ENCODE measurements at places on chromosomes 2 and 18.

DNA sequence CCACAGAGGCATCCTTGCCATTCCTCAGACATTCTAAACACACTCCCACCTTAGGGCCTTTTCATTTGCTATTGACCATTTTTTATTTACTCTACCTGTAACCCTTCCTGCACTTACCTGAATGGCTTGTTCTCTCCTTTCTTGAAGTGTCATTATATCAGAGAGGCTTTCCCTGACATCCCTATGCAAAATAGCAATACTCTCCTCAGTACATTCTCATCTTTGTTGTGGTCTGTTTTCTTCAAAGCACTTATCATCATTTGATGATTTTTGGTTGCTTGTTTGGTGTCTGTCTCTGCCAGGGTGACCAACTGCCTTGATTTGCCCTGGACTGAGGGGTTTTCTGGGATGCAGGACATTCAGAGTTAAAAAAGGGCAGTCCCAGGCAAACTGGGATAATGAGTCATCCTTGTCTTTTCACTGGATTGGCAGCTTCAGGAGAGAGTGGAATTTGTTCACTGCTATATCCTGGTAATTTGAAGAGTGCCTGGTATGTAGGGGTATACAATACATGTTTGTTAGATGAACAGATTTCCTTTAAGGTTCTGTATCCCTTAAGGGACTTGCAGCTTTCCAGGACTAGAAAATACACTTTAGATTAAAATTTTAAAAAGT lies 102.4 kb downstream of the BABAM2 start:
- DNase-seq: no peak

DNA sequence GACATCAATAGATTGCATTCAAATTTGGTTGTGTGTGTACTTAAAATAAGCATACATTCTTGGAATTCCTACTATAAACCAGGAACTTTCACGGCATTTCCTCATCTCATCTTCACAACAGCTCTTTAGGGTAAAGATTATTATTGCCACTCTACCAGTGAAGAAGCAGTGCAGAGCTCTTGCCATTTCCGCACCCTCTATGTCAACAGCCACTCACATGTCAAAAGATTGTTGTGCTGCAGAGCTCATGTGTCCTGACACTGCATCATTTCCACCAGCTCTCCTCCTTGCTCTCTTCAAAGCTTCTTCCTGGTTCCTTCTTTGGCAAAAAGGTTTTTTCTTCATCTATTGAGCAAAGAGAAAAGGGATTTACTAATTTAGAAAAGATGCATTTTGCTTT lies 26.5 kb upstream of the L3MBTL4 start:
- no peak for DNase-seq

GRCh38 chr2:213238753-213239495 lies 45.3 kb upstream of the SPAG16 start:
- DNase-seq: no peak

GRCh38 chr2:20094955-20095354 lies 43.5 kb upstream of the LAPTM4A start:
- DNase-seq: no peak

- DNase-seq: no peak
These were observed 13.5 kb upstream of the PRSS56 start for GRCh38 chr2:232506709-232507108.

DNA sequence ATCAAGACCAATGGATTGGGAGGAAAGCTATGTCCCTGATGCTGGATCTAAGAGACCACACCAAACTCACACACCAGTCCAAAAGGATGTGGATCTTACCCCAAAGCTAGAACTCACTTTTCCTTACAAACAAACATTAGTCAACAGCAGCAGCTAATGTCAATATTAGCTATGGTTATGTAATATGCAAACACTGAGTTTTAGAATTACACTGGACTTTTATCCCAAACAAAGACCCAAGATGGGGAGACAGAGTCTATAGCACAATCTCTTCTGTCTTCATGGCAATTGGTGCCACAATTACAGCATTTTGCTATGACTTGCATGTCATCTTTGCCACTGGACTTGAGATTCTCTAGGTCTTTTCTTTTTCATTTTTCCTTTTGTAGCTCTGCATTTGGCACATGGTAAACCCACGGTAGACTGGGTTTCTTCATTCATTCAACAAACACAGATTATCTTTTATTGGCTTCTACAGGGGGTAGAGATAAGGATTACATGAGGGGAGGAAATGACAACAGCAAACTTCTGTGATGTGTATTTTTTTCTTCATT lies 59.0 kb downstream of the SPRED2 start:
- DNase-seq: no peak

- no peak for DNase-seq
These were observed 129.6 kb downstream of the GALNT14 start for GRCh38 chr2:31008561-31009114.

- no peak for DNase-seq
These were observed 81.7 kb downstream of the SDC1 start for GRCh38 chr2:20143263-20143662.
